ENCODE measurements at places on chromosomes 6 and 20.

DNA sequence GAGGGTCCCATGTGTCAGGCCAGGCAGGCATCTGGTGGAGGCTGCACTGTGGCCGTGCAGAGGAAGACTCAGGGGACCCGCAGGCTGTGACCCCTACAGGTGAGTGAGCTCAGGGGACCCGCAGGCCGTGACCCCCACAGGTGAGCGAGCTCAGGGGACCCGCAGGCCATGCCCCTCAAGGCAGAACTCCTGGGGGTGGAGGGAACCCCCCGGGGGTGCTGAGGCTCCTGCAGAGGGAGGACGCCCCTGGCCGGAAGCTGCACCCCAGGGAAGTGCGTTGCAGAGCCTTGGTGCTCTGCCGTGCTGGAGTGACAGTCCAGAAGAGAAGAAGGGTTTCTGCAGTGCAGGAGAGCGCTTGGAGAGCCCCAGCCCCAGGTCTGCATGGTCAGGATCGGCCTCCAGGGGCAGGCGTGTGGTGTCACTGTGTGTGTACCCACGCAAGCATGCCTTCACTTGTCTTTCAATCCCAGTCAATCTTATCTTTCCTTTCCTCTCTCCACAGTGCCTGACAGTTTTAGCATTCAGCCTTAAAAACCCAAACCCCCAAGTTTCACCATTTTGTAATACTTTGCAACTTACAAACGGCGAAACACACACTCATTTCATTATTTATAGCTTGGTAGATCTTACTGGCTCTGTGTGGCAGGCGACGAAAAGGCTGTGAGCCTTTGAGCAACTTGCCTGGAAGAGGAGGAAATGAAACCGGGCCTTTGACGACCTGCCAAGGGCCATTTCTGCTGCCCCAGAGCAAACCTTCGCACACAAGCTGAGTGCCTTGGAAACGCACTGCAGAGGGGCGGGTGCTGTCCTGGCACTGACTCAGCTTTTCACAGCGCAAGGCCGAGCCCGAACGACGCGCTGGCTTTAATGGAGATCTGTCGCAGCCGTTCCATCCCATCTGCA lies 101.4 kb upstream of the AGPAT4 start:
- DNase-seq, result no peak

DNA sequence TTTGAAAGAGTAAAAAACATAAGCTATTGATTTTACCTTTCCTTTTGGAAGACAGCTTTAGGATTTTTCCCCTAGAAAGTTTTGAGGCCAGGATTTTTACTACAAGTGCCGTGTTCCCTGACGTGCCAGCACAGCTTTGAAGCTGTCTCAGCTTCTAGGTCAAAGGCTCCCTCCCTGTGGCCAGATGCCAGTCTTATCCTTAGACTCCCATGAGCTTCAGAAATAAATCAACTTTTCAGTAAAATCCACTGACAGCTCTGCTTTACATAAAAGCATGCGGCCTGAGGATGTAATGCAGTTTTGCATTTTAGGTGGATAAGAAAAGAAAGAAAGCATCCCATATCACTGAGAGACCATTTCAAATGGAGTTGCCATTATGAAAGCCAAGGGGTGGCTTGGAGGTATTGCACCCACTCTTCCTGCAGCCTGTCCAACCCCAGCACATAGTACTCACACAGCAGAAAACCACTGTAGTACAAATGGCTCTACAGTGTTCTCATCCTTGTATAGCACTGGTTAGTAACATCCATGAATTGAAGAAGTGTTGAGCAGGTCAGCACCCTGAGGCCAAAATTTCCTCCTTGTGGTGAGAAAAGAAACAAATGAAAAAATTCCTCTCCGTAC lies 15.2 kb upstream of the ATXN1 start:
- DNase-seq, result no peak

DNA sequence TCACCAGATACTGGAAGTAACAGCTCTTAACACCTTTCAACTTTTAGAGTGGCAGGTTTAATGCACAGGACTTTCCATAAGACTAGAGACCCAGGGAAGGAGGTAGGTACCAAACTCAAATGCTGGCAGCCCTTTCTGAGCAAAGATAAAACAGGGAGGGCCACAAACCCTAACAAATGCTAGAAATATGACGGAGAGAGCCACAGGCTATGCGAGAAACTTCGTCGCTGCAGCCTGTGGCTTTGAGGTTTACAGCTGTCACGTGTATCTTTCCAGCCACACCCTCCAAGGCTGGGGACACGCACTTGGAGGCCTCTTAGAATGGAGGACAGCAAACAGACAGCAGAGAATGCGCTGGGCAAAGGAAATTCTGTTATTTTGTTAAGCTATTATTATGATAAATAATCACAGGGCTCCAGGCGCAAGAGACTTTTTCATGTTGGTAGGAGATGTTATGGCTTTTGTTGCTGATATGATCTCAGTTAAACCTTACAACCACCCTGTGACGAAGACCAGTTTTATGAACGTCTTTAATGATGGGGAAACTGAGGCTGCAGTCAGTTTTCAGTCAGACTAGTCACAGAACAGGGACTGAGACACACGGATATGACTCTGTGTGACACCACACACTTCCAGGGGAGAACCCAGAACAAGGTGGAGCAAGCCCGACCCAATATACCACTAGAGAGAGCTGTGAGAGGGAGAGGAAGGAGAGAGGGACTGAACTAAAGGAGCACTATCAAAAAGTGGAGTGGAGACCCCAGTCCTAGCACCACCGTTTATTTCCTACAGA lies 2.0 kb downstream of the TRAM2 start:
- DNase-seq, result peak; percentile 25

DNA sequence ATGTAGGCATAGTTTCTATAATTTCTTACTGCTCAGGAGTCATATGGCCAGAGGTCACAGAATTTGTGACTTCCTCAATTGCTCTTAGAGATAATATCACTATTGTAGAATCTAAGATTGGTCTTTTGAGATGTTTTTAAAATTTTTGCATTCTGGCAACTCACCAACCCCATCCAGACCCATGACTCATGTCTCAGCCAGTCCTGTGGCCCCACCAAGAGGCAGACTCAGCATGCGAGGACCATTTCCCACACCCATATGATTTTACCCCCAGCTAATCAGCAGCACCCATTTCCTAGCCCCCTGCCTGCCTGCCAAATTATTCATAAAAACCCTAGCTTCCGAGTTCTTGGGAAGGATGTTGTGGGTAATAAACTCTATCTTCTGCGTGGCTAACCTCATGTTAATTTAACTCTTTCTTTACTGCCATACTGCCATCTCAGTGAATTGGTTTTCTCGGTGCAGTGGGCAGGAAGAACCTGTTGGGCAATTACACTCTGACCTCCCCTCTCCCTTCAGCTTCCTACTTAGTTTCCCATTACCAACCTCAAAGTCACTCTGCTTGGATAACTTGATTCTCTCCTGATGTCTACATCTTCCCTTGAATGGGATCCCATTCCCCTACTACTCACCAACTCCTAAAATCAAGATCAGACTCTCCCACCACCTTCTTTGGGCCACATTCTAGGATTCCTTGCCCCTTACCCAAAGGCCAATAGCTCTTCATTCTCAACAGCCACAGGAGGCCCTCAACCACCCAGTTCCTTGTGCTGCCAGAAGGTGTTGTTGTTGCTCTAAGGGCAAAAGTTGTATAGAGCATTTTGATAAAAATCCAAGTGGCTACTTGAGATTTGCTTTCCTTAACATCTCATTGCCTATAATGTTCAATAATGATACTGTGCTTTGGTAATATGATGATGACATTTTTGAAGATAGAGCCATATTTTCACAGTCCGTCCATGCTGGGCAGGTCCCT lies 16.2 kb upstream of the IYD start:
- DNase-seq, result no peak

DNA sequence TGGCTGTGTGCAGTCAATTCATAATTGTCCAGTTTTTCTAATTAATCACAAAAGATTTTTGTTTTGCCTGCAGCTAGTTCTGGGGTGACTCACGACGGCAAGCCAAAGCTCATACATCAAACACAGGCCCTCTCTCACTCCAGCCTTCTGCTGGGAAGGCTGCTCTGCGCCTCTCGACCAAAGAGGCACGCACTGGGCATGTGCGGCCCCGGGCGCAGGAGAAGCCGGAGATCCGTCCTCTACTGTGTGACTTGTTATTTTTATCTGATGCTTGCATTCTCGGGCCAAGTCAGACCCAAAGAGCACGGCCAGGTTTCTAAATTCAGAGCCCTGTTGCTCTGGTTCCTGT lies 98.5 kb downstream of the TFAP2A start:
- DNase-seq, result no peak

DNA sequence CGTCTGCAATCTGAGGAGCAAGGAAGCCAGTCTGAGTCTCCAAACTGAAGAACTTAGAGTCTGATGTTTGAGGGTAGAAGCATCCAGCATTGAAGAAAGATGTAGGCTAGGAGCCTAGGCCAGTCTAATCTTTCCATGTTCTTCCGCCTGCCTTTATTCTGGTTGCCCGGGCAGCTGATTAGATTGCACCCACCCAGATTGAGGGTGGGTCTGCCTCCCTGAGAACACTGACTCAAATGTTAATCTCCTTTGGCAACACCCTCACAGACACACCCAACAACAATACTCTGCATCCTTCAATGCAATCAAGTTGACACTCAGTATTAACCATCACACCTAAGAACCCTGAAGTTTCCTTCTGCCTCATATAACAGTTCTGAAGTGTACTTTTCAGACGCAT lies 350.1 kb downstream of the RFPL4B start:
- DNase-seq, result no peak

DNA sequence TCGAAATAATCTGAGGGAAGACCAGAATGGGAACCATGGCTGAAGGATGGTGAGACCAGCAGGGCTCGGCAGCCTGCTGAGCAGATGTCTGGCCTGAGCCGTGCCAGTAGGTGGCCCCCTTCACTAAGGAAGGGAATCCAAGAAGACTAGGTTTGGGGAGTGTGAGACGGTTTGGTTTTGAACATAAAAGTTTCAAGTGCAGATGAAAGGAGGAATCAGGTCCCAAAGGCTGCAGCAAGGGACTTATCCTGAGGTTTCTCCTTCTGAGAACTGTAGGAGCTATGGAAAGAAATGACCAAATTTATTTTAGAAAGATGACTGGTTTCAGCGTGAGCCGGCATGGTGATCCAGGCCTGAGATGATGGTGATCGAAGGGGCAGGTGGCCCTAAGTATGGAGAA lies 4.6 kb upstream of the OSER1 start:
- DNase-seq, result peak; percentile 35

DNA sequence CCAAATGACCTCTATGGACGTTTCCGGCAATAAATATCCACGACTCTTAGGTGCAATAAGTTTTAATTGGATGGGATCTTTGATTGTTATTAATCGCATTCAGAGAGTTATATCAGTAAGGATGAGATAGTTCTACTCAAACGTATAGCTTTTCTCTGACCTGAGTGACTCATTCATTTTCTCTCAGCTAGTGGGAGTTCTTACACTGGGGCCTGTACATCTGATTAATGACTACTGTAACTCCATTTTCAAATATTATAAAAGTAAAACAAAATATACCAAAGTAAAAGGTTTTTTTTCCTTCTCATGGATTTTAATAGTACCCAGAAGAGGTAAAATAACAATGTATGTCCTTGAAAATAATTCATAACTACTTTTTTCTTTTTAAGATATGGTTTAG lies 41.1 kb upstream of the SAMD5 start:
- no peak for DNase-seq

GRCh38 chr6:11245381-11246256 lies 13.2 kb upstream of the NEDD9 start:
- DNase-seq, result no peak

DNA sequence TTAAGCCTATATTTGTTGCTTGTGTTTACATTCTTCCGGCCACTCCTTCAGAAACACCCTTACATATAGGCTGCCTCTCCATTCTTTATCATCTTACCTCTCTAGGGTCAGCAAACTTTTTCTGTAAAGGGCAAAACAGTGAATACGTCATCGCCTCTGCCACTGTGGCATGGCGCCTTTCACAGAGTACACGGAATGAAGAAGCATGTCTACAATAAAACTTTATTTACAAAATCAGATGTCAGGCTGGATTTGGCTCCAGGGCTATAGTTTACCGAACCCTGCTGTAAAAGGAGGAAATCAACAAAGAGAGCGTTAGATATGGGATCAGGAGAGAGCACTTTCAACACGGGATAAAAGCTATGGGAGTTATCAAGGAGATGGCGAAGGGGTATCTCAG lies 9.3 kb upstream of the NCR2 start:
- no peak for DNase-seq

DNA sequence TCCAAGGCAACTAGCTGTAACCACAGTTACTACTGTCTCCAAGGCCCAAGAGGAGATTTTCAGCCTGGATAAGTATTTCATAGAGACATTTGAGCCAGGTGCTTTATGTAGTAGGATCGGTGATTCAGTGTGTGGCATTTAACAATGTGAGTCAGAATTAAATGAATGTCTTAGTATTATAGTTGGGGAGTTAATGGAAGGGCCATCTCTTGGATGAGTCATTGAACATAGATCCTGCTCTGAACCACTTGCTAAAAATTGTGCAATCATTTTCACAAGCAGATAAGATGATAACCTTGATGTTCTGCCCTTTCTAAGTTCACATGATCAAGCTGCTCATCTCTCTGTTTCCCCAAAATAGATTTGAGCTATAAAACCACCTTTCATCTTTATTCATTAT lies 668.9 kb upstream of the CITED2 start:
- DNase-seq, result no peak

- DNase-seq, result no peak
Measured at GRCh38 chr6:53240139-53240538, 91.5 kb upstream of the GCM1 start.

DNA sequence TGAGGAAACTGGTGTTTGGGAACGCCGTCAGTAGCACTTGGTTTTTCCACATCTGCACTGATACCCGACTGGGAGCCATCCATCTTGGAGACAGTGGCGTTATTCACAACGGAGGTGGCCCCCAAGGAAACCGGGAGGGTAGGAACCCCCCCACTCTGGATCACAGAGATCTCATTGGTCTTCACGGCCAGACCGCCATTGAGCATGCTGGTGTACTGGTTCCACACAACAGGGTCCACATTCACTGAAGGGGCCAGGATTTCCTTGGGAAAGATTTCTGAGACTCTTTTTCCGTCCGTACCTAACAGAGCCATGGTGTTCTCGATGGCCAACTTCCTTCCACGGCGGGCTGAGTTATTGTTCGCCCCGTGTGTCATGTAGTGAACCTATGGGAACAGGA lies 16.1 kb upstream of the ATP9A start:
- DNase-seq, result no peak

DNA sequence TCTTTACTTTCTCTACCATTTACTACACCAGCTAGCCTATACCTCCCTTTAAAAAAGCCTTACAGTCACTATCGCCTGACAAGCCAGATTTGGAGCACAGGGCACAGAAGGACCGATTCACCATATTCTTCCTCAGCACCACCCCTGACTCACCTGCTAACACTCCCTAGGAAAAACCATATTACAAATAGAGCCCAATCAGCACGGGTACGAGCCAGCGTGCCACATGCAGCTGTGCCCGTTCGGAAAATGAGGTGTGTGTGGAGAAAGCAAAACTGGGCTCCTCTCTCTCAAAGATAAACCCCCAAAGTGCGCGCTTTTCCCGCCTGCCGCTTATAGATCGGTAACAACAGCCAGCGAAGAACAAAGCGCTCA lies 1.2 kb downstream of the SYNCRIP start:
- DNase-seq, result no peak

DNA sequence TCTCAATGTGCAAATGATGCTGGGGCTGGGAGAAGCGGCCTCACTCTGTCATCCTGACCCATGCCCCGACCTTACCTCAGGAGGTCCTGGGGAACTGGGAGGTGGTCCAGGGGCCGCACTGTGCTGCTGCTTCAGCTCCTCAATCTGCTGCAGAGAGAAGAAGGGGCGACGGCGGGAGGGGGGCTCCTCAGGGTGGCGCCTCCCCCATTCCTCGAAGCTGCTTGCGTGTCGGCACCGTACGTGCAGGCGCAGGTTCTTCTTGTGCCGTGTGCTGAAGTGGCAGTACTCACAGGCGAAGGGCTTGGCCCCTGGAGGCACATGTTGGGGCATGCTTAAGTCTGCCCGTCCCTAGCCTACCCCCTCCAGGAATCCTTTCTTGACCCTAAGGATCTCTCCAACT lies 12.9 kb downstream of the ZNF335 start:
- DNase-seq, result no peak

Measured in activated CD4-positive, CD25-positive, alpha-beta regulatory T cell (primary cell).